ENCODE measurements at places on chromosomes 1 and 21.

- peak; percentile 78 for DNase-seq
Observed at GRCh38 chr1:245698860-245699259, 544.1 kb downstream of the KIF26B start.

DNA sequence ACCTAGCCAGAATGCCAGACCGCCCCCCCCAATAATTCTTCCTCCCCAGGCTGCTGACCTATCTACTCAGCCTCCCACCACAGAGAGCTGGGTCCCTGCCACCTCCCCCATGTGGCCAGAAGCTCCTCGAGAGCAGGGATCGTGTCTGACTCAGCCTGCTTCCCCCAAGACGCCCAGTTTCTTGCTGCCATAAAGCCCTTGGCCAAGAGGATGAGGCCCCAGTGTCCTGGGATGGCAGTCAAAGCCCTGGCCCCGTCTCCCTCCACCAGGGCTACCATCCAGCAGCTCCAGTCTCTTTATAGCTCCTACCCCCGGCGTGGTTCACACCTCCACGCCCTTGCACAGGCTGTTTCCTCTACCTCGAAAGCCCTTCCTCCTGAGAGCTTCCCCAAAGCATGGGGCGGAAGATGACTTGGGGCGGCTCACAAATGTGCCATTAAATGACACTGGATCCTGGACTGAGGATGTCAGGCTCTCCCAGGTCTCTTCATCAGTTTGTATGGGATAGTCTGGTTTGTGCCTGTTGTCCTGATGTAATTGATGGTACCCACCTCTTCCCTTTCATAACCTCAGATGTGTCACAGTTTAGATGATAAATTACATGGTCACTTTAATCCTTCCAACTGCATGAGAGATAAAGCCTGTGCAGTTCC, 13.2 kb downstream of the ADGRB2 start:
- peak; percentile 49 for DNase-seq

- no peak for DNase-seq
Observed at GRCh38 chr1:17498214-17498613, 41.3 kb upstream of the ARHGEF10L start.

GRCh38 chr1:79920960-79921669, 914.6 kb upstream of the ADGRL4 start:
- no peak for DNase-seq

DNA sequence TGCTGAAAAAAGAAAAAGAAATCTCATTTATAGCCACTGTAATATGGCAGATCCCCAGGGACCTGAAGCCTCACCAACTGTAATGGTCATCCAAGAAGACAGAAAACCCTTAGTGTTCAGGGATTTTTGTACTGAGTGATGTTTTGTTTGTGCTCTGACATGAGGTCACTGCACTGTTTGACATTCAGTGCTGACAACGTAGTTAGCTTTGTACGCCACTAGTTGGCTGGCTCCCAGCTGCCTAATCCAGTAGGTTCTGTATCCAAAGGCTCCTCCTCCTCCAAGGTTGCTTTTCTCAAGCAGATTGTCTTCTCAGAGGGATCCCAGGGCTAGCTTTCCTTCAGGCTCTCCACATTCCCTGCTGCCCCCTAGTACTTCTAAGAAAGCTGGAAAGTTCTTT, 9.5 kb upstream of the YRDC start:
- DNase-seq, result peak; percentile 9

DNA sequence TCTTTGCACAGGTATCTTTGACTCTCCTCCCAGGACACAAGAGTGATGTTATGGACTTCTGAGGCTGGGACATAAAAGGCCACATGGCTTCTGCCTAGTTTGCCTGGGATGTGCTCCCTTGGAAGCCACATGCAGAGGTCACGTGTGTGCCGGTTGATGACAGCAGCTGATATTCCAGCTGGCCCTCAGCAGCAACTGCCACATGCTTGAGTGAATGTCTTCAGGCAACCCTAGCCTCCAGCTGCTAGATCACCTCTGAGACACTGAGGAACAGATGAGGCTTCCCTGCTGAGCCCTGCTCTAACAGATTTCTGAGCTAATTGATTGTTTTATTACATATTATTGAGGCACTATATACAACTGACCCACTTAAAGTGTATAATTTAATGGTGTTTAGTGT, 11.6 kb upstream of the AKR7A3 start:
- DNase-seq, result no peak

GRCh38 chr1:161096530-161096929, 1.6 kb upstream of the KLHDC9 start:
- DNase-seq, result no peak

DNA sequence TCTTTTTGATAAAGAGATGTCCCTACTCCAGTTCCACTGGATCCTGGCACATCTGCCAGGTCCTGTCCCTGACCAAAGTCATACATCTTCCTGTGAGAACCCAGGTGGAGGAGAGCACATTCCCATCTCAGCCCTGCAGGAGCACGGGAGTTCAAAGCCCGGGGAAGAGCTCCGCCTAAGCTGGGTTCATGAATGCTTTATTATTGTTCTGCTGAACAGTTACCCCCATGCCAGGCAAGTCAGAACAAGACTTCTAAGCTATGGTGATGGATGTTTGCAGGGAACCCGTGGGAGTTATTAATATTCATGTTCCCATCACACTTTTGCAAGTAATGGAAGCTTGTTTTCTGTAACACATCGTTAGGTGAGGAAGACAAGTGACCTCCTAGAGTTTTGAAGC, 62.9 kb downstream of the SEC16B start:
- no peak for DNase-seq

- DNase-seq, result peak; percentile 63
Observed at GRCh38 chr1:160078512-160079195, 2.7 kb upstream of the KCNJ9 start.

DNA sequence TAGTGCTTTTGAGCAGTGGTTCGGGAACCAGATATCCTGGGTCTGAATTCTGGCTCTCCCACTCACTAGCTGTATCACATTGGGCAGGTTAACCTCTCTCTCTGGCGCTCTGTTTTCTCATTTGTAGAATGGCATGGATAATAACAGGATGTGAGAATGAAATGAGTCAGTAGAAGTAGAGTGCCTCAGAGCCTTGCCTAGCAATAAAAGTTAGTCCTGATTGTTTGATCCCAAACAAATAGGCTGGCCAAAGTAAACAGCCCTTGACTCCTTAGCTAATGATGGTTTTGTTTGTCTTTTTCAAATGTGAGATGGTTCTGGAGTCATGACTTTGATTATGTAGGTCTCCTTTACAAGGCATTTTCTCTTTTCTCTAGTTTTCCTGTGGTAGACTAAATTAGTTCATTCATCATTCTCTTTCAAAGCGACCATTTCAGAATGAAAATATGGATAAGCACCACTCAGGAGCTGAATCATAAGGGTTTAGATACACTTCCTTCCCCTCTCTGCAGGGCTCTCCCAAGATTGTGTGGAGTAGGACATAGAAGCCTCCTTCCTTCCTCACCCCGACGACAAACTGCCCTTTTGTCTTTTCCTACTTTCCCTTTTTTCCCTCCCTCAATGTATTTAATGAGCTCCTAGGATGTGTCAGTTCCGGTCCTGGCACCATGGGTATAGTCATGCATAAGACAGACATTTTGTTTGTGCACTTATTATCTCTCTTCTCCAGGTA, 23.1 kb downstream of the KIAA0040 start:
- DNase-seq, result no peak

- DNase-seq, result peak; percentile 44
Observed at GRCh38 chr1:23701996-23702395, 10.4 kb downstream of the RPL11 start.

DNA sequence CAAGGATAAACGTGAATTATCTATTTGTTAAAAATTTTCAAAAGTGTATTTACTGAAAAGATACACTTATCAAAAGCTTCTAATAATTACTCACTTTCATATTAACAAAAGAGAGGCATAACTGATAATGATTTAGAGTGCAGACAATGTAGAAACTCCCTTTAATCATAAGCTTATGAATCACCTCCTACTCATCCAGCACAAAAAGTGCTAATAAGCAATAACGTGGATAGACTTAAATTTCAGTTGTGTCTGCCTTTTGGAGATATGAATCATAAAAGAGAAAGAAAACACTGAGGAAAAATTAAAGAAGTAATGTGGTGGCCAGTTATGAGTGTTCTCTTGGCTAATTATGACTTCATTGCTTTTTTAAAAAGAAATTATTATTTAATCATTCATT, 827.6 kb upstream of the B3GALT2 start:
- DNase-seq, result no peak

- no peak for DNase-seq
Observed at GRCh38 chr1:36097693-36098585, 9.2 kb downstream of the ADPRS start.

- DNase-seq, result no peak
Observed at GRCh38 chr21:43276811-43277210, 108.0 kb downstream of the CRYAA start.

- no peak for DNase-seq
Observed at GRCh38 chr1:46612937-46613660, 3.5 kb downstream of the MOB3C start.

DNA sequence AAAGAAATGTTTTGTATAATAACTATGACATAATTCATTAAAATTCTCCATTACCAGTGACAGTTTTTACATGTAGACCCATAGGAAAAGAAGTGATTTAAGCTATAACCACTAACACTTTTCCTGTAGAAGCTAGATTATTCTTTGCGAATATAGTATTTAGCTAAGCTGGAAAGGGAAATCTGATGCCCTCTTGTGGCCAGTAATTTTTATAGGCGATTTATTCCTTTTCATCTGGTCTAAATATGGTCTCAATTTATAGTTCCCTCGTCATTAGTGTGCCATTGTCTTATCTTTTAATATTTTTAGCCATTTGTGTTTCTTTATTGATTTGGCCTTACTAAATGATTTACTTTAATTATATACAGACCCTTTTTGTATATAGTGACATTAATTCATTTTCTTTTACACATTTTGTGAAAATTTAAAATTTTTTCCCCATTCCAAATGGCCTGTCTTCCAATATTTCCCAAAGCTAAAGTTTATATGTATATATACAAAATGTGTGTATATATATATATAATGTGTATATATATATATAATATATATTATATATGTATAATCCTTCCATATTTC, 26.7 kb downstream of the BTG3 start:
- peak; percentile 43 for DNase-seq

- DNase-seq, result no peak
Observed at GRCh38 chr1:240909701-240910457, 297.9 kb upstream of the GREM2 start.

DNA sequence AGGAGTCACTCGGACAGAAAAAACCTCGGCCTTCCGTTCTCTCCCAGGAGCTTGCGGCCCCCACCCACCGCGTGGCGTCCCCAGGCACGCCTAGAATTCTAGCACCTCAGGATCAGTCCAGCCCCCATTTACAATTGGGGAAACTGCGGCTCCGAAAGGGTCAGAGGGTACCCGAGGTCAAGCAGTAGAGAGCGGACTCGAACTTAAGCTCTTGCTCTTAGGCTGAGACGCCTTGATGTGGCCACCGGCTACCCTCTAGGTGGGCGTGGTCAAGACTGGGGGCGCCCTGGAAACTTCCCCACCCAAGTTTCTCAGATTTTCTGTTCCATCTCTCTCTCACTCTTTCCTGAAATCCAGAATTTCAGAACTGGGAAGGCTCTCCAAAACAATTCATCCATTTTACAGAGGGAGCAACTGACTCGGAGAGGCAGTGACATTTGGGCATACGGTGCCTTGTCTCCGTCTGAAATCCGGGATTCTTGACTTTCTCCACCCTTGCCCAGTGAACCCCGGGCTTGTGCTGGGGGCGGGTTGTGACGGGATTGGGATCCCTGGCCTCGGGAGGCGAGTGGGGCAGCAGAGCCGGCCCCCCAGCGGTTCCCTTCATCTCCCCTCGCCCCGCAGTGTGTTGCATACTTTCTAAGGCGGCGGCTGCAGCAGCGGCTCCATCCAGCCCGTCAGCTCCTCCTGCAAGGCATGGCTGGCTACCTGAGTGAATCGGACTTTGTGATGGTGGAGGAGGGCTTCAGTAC, 777 bp downstream of the AZIN2 start:
- no peak for DNase-seq

GRCh38 chr1:10564063-10564462, 89.3 kb downstream of the PEX14 start:
- DNase-seq, result no peak

DNA sequence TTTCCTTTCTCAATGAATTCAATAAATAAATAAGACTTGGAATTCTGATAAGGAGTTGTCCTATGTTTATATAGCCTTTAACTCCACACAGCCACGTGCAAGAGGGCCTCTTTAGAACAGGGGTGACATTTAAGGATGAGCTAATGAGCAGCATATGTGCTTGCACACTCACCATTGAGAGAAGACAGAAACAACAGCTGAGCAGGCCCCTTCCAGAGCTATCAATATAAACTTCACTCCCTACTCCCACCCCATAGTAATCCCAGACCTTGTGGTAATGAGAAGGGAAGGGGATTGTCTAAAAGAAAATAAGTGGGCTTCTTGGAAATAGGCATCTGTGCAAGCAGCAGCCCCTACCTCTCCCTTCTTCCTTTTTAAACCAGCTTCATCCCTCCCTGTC, 176.0 kb downstream of the SEC16B start:
- no peak for DNase-seq

DNA sequence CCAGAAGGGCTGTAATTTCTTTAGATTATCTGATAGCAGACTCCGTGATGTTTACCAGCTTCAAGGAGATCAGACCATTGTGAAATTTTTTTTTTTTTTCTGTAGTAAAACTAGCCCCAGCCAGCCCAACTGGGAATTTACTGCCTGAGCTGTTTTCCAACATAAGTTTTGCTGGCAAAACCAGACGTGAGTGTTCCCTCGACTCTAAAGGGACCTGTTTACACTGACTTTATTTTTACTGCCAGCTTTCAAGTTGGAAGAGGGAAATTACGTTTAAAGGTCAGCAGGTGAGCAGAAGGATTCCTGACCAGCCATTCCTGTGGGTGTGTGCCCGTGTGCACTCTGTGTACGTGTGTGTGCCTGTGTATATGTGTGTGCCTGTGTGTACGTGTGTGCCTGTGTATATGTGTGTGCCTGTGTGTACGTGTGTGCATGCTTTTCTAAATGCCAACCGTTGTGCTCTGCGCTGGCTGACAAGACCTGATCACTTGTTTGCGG, 374 bp downstream of the MAB21L3 start:
- no peak for DNase-seq

GRCh38 chr1:225877580-225877979, 4.6 kb downstream of the TMEM63A start:
- peak; percentile 57 for DNase-seq

- DNase-seq, result no peak
Observed at GRCh38 chr21:37793660-37794059, 122.6 kb downstream of the KCNJ6 start.

GRCh38 chr1:178050084-178050483, 43.8 kb upstream of the RASAL2 start:
- DNase-seq, result no peak

DNA sequence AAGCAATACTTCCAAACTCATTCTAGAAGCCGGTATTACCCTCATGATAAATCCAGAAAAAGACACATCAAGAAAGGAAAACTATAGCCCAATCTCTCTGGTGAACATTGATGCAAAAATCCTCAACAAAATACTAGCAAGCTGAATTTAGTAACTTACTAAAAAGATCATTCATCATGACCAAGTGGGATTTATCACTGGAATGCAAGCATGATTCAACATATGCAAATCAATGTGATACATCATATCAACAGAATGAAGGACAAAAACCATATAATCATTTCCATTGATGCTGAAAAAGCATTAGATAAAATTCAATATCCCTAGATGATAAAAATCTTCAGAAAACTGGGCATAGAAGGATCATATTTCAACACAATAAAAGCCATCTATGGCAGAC, 402.9 kb downstream of the TGFB2 start:
- no peak for DNase-seq

GRCh38 chr1:173205146-173206051, 1.7 kb downstream of the TNFSF4 start:
- DNase-seq, result peak; percentile 50

- no peak for DNase-seq
Observed at GRCh38 chr1:51653127-51653526, 36.2 kb downstream of the OSBPL9 start.
